Suppressor macrophage (primary cell): ENCODE measurements at places on chromosomes 2 and 18.
A peak's percentile ranks its signal among the peaks of the same experiment; 100 is the strongest.

DNA sequence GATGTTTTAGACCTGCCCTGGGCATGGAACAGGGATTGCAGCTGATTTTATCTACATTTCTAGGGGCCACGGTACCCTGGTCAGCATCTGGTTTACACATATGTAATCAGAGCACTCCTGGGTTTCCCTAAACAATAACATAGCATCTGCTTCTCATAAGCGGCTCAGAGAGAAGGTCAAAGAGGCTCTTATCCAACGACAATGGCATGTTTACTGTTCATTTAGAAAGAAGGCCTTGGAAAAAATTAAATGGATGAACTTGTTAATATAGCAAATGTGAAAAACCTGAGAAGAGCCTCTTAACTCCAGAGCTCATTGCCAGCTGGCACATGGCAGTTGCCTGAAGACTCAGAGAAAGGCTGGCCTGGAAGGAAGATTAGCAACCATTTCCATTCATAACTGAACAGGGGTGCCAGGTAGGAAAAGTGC is 202.8 kb upstream of the THUMPD2 start:
- DNase-seq, result no peak

DNA sequence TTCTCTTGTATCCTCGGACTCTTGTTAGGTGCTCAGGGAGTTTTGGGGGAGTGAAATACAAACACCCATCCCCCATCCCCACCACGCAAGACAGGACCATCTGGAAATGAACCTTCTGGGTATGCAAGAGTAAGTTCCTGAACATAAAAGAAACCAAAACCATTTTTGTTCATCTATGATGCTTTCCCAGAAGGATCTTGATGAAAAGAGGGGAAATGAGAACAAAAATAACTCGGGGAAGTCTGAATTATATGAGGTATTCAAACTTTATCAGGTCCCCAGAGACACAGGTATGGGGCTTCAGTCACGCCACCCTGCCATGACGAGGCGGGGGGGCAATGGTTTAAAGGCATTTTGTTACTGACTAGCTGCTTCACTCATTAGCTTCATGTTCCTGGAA is 68.6 kb upstream of the DNMT3A start:
- DNase-seq, result no peak

DNA sequence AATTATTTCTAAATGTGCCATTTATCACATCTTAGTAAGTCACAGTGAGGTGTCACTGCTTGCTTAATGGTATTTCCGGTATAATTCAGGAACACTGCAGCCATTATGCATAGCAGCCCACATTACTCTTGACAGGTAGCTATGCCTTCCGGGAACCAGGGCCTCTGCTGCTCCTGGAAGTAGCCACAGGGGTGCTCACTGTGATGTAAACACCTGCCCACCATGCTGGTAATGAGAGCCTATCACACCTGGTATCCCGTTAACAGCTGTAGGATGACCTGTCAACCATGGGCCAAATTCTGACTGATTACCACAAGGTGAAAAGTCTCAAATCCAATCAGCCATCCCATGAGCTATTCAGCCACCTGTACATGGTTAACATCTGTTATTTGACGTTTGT is 647.0 kb upstream of the NXPH2 start:
- DNase-seq, result no peak

- no peak for DNase-seq
These were observed 10.5 kb upstream of the CDK15 start for GRCh38 chr2:201795607-201796477.

- no peak for DNase-seq
These were observed 45.6 kb upstream of the ZNF532 start for GRCh38 chr18:58819051-58819450.

DNA sequence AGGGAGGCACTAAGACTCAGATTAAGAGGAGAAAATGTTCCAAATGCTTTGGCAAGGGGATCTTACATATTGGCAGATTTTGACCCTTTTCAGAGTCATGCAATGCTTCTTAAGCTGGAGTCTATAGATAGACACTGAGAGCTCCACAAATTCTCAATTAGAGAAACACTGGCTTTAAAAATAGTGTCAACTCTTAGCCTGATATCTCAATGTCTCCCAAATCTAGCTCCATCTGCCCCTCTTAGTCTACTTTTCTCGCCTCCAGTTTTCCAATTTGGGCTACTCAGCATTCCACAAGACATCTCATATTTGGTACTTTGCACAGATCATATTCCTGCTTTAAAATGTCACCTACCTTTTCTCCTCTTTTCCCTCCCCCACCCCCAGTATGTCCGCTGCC is 232.6 kb downstream of the LRRTM1 start:
- DNase-seq, result no peak

DNA sequence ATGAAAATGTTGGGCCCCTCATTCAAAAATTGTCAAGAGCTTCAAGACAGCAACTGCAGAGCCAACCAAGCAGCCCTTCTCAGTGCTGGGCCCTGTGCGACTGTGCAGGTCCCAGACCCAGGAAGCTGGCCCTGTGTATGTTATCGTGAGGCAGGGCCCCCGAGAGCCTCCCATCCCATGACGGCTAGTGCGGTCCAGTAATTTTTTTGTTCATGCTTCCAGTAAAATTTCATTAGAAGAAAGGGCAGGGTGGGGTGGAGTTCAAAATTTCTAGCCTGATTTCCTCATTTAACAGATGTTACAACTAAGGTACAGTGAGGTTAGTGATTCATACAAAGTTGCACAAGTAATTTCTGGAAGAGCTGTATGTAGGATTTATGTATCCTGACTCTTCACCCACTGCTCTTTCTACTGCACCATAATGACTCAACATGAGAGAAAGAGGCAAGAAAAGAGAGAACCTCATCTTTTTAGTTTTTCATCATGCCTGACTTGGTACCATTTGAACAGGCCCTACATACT is 105.5 kb downstream of the ZEB2 start:
- peak; percentile 89 for DNase-seq

GRCh38 chr2:107336526-107336925 is 450.6 kb upstream of the ST6GAL2 start:
- DNase-seq, result no peak

DNA sequence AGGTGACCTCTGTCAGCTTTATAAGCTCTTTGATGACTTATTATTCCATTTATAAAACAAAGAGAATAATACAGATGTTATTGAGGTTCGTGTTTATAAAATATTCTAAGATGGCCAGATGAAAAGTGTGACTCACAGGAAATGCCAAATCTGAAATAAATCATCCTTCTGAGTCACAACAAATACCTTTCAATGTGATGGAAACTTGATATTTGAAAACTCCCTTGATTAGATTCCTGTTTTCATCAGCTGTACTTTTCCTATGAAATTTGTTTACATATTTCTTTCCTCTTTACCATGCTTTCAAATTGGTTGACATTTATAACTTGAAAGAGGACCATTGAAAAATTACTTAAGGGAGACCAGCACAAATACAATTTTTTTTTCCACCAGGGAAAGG is 30.6 kb upstream of the PPP1R1C start:
- no peak for DNase-seq

DNA sequence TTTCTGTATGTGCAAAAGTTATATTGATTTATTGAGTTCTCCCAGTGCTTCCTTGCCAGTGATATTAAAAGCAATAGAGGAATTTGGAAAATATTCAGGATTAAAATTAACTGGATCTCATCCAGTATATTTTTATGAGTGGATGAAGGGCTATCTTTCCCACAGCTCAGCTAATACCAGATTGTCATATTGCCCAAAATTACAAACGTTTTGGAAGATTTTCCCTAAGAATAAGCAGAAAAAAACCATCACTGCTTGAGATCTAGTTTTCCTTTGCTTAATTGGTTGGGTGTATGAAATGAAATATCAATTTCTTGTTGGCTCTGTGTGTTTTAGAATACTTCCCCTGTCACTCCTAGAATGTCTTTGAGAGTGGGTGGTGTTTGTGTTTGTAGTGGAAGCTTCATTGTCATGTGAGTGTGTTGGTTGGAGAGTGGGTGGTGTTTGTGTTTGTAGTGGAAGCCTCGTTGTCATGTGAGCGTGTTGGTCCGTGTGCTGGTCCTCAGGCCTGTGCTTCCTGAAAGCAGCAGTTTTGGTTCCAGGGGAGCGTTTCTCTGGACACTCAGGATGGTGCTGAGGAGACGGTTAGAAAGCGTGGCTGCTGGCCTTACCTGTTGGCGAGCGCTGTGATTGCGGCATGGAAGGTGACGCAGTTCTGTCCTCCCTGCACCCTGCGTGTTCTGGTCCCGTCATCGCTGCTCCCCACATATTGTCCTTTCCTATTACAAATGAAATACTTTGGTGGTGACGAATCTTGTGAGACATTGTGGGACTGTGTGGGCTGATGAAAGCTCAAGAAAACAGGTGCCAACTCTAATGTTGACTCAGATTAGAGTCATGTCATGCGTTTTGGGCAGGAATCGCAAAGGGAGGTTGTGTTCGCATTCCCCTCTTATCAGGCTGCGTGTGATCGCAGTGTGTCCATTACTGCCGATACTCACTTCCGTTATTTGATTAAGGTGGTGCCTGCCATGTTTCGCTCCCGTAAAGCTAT is 12.4 kb downstream of the ASB1 start:
- DNase-seq, result peak; percentile 92

DNA sequence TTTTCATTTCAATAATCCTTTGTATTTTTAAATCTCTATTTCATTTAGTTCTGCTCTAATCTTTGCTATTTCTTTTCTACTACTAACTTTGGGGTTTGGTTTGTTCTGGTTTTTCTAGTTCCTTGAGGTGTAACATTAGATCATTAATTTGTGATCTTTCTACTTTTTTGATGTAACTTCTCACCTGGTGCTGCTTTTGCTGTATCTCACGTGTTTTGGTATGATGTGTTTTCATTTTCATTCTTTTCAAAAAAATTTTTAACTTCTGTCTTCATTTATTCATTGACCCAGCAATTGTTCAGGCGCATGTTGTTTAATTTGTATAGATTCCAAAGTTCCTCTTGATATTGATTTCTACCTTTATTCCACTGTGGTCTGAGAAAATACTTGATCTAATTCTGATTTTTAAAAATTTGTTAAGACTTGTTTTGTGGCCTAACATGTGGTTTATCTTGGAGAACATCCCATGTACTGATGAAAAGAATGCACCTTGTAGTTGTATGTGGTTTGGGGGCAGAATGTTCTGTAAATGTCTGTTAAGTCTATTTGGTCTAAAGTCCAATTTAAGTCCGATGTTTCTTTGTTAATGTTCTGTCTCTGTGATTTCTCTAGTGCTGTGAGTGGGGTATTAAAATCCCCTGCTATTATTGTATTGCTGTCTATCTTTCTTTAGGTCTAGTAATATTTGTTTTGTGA is 17.3 kb upstream of the MALT1 start:
- no peak for DNase-seq

DNA sequence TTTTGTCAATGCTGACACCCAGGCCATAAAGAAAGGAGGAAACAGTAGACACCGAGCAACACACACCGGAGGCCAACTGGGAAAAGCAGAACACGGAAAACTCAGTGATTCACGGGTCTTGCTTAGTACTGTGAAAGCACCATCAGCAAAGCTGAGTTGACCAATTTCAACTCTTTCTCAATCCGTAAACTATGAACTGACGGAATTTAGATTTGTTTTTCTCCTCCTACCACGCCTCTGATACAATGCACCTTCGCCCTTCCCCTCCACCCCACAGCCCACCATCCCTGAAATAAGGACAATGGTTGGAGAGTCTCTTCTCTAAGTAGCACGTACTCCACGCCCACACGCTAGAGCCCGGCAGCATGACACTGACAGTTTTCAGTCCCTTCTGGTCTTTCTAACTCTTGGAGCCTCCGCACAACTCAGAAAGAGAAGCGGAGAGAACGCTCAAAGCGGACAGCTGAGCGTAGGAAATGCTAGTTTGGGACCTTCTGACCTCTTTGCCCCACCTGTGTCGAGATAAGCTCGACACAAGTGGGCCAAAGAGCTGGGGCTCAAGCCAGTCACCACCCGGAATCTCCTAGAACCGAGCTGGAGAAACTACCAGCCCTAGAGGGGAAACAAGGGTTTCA is 669 bp downstream of the LNPK start:
- peak; percentile 81 for DNase-seq

DNA sequence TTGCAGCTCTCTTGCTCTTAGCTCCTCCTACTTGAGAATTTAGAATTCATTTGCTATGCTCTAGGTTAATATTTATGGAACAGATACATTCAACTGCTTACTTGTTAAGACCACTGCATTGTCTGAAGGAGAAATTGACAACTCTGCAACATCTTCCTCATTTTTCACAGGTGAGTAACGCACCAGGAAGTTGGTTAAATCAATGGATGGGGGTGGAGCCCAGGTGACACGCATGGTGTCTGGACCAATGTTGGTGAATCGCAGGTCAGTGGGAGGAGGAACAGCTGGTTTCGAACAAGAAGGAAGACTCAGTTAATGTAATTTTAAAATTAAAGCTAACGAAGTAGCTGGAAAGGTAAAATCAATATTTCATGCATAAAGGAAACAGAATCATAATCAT is 44.3 kb downstream of the FN1 start:
- DNase-seq, result no peak

GRCh38 chr2:55169359-55169758 is 62.7 kb downstream of the CLHC1 start:
- DNase-seq, result no peak

- DNase-seq, result peak; percentile 47
These were observed 6.4 kb downstream of the TGFBRAP1 start for GRCh38 chr2:105323111-105323510.

GRCh38 chr2:158926478-158926948 is 41.9 kb upstream of the TANC1 start:
- no peak for DNase-seq

GRCh38 chr18:36543991-36544725 is 246.6 kb downstream of the FHOD3 start:
- no peak for DNase-seq

GRCh38 chr18:55245211-55245614 is 286.0 kb upstream of the CCDC68 start:
- DNase-seq, result no peak

- DNase-seq, result peak; percentile 30
These were observed 108.1 kb downstream of the MARCO start for GRCh38 chr2:119049968-119050704.

DNA sequence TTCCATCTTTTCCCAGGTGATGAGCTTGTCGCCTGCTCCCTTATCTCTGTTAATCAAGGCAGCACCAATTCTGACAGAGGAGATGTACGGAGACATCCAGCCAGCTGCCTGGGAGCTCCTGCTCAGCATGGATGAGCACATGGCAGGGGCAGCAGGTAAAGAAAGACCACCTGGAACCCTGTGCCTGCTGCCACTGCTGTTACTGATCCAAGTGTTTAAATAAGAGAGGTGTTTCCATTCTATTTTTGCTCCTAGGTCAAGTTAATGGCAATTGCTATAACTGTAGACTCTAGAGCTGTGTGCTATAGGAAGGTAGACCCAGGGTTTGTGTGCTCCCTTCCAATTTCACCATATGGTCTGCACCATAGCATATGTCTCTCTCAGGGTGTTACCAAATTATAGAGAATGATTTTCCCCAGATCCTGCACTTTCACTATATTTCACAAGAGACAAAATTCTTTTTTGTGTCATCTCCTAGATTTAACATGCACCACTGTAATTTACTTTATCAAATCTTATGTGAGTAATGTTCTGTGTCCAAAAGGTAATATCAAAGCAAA is 88.6 kb upstream of the RPE start:
- no peak for DNase-seq

- DNase-seq, result no peak
These were observed 96.3 kb downstream of the BCL2L11 start for GRCh38 chr2:111216811-111217652.
